ENCODE measurements at places on chromosomes 2 and 18.
A peak's percentile ranks its signal among the peaks of the same experiment; 100 is the strongest.

DNA sequence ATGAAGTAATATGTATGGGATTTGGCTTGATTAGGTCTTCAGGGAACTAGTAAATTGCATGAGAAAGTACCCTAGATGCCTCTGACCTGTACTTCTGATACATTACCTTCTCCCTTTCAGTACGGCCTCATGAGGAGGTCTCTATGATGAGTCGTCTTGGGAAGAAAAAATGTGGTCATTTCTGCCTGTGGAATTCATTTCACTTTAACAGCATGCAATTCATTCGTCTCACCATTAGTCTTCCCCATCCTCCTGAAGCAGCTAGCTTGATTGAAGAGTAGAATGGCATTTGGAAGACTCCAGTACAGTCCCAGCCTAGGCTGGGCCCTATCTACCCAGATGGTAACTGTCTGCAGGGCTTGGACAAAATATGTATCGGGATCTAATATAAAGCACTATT, 52.2 kb downstream of the TMX3 start:
- DNase-seq, result no peak

GRCh38 chr2:176745543-176746200, 466.9 kb upstream of the HNRNPA3 start:
- DNase-seq, result no peak

GRCh38 chr18:64330931-64331330, 182.0 kb upstream of the LINC00305 start:
- DNase-seq, result no peak

- DNase-seq, result no peak
Observed at GRCh38 chr2:122096761-122097160, 341.3 kb downstream of the TSN start.

DNA sequence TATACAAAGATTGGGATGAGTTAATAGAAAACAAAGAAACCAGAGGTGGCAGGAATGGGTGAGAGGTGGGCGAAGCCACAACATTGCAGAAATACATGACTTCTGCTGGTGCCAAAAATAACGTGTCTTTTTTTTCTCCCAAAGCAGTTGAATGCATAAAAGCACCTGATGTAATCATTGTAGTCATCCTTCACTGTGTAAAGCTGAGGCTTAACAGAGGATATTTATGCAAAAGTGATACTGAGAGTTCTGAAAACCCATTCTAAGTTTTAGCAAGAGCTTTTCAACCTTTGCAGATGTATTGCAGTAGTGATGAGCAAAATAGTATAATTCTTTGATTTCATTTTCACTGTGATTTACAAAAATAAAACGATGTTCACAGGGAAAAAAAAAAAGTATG, 173.0 kb downstream of the PTGR3 start:
- no peak for DNase-seq

- DNase-seq, result no peak
Observed at GRCh38 chr2:65367524-65367923, 64.9 kb downstream of the SPRED2 start.

DNA sequence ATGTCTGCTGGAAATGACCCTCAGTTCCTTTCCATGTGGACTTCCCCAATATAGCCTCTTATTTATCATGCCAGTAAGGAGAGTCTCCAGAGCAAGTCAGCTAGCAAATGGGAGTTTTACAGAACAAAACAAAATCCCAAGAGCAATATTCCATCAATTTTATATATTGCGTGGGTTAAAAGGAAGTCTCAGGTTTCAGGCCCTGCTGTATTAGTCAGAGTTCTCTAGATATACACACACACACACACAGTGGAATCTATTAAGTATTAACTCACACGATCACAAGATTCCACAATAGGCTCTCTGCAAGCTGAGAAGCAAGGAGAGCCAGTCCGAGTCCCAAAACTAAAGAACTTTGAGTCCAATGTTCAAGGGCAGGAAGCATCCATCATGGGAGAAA, 102.8 kb upstream of the MAP2 start:
- no peak for DNase-seq

DNA sequence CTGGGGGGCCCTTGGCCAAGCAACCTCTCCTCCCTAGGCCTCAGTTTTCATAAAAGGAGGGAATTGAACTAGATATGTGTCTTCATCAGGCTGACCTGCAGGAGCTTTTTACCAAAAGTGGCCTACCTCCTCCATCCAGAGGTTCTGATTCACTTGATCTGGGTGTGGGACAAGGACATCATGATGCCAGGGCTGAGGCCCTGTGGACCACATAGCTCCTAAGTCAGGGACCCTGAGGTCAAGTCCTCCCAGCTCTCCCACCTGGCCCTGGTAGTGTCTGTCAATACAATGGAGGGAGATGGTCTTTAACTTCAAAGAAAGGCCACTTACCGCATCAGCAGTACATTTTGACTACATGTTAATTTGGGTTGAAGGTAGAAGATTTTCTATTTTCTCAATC, 10.4 kb downstream of the IL1RN start:
- DNase-seq, result no peak

- peak; percentile 78 for DNase-seq
Observed at GRCh38 chr2:133331436-133331835, 236.8 kb downstream of the NCKAP5 start.

GRCh38 chr2:68653034-68653433, 9.7 kb downstream of the PROKR1 start:
- no peak for DNase-seq

DNA sequence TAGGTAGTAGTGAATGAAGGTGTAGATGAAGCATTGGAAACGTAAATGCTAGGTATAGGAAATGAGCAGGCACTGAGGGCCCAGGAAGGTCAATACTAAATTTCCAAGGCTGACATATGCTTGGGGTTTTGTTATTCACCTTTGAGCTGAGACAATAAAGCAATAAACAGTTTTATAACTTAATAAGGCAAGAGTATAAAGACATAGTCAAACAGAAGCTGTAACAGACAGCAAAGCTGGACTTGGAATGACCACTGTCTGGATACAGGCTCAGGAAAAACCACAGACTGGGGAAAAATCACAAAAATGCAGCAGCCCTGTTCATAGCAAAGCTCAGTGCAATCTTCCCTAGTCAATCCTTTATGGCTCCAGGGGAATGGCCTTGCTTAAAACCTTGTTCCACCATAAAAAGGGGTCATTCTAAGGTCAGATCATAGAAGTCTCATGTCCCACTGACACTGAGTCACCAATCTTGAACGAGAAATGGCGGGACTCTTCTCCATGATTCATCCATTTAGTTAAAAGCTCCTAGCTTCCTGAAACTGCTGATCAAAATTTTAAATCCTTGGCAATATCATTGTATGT, 493.3 kb downstream of the CMPK2 start:
- no peak for DNase-seq

- DNase-seq, result no peak
Observed at GRCh38 chr2:175836361-175836760, 165.7 kb downstream of the LNPK start.

DNA sequence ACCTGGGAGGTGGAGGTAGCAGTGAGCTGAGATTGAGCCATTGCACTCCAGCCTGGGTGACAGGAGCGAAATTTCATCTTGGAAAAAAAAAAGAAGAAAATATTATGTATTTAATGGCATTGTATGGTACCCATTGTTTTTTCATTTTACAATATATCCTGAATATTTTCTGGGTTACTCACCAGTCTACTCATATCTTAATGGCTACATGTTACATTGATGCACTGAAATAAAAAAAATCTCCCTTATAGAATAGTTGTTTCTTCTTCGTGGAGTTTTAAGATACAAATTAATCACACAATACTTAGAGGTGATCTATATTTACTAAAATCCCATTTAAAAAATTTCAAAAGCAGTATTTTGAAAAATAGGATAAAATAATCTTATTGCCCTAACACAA, 66.3 kb upstream of the XPO1 start:
- no peak for DNase-seq

DNA sequence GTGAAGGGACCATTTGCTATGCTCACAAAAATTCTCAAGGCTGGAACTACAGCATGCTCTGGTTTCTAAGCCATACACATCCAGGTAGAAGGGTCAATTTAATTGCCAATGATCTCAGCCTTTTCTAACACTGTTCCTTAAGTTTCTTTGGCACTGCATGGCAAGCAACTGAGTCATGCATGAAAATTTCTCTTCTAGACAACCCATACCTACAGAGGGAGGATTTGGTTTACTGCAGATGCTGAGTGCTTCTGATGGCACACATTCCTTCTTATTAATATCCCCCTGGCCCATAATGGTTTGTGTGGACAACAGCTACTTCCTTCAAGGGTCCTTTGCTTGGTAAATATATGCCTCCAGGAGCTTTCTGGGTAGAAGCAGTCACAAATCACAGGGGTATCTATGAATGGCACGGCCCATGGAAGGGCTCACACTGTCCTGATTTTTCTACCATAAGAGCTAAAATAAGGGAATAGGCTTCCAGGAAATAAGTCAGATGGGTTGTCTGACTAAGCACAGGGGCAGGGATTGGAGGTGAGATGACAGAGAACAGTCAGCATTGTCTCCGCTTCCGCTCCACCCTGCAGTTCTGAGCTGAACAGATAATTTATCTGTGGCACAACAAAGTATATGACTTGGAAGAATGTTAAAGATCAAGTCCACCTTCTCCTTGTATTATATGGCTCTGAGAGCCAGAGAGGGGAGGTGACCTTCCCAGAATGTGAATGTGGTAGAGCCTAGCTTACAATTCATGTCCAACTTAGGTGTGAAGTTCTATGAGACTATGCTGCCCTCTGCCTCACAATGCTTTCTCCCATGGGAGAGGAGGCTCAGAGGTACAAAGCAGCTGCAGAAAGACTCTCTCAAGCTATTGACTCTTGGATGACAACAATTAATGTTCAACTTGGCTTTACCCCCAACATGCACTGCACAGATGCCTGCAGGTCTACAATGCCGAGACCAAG, 199.2 kb upstream of the TNP1 start:
- DNase-seq, result no peak

- no peak for DNase-seq
Observed at GRCh38 chr2:175805442-175806124, 196.5 kb downstream of the LNPK start.

- DNase-seq, result no peak
Observed at GRCh38 chr2:130336150-130336876, 6.4 kb upstream of the IMP4 start.

GRCh38 chr2:199160677-199161465, 296.9 kb downstream of the SATB2 start:
- DNase-seq, result no peak

- no peak for DNase-seq
Observed at GRCh38 chr18:55753643-55754263, 165.8 kb upstream of the TCF4 start.

DNA sequence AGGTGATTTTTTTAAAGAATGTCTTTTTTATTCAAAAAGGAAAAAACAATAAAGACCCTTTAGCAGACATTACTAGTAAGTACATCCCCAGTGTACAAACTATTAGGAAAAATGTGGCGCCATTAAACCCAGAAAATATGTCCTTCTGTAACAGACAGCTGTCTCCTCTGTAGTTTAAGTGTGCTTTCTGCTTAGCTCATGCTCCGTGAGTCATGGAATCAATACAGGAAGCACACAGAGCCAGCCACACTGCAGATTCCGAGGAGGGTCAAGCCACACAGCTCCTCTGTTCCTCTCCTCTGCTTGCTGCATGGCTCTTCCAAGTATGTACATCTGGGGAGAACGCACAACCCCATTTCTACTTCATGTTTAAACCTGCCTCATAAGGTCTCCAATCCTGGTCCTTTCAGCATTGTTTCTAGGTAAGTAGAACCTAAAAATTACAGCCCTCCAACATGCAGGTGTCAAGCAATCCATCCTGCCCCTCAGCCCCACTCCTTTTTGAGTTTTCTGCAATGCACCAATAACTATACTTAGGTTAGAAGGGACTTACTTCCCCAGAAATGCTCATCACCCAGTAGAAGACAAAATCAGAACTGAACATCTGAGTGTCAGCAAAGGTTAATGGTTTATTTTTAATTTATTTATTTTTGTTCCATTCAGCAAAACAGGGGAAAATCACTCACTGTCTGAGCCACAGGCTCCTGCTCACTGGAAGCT, 37.5 kb downstream of the ACVR1 start:
- peak; percentile 72 for DNase-seq

GRCh38 chr18:9885170-9886004, at the start of gene TXNDC2:
Gene TXNDC2 (plus strand): TSS chr18:9885973. CDS start chr18:9886681, 708 bp downstream.
- no peak for DNase-seq

DNA sequence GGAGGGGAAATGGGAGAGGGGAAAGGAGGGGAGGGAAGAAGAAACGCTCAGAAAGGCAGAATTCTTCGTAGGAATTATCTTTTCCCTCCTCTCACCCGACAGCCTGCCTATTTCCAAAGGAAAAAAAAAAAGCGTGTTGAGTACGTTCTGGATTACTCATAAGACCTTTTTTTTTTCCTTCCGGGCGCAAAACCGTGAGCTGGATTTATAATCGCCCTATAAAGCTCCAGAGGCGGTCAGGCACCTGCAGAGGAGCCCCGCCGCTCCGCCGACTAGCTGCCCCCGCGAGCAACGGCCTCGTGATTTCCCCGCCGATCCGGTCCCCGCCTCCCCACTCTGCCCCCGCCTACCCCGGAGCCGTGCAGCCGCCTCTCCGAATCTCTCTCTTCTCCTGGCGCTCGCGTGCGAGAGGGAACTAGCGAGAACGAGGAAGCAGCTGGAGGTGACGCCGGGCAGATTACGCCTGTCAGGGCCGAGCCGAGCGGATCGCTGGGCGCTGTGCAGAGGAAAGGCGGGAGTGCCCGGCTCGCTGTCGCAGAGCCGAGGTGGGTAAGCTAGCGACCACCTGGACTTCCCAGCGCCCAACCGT, at the start of gene GAD1:
Gene GAD1 (plus strand): TSS at position 384 of the 589 bp plus-strand sequence. CDS start 1,705 bp downstream, outside the sequence.
- DNase-seq, result peak; percentile 45
